ENCODE measurements at places on chromosomes 6 and 20.

GRCh38 chr6:81683912-81684311 is 68.6 kb downstream of the TENT5A start:
- no peaks in the 10 kb centered on the region for H3K4me1 ChIP-seq
- DNase-seq, result no peak
- H3K27me3 ChIP-seq, result no peaks in the 10 kb centered on the region
- no peak overlapping the region for H3K27ac ChIP-seq
- H3K4me3 ChIP-seq, result no peak overlapping the region
- no peaks in the 10 kb centered on the region for H3K36me3 ChIP-seq

DNA sequence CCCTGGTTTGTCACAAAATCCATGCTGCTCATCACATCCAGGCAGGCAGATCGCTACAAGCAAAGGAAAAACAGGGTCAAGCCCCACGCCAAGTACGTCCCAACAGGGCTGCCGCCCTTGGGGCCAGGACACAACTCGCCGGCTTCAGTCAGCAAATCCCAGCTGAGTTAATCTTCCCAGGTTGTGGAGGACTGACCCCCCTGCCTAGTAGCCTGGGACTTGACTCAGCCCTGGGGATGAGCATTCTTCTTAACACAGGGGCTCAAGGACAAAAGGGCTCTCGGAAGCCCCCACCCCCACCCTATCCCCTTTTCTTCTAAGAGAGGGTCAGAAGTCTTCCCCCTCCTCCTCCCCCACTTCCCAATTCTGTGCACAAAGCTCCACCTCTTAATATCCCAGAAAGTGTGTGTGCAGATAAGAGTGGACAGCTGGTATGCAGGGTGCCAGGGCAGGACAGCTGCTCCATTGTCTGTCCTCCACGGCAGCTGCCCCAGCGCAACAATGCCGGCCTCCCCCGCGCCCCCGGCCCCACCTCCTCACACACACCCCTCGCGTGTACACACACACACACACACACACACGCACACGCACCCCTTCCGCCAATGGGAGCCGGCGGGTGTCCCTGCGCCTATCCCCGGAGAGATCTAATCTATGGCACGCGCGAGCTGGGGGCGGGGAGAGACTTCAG is 4.5 kb downstream of the DLL1 start:
- no peaks in the 10 kb centered on the region for H3K27me3 ChIP-seq
- H3K4me3 ChIP-seq, result peak overlapping the region; percentile 29
- H3K36me3 ChIP-seq, result peaks cover 33% of the 10 kb centered on the region
- H3K27ac ChIP-seq, result no peak overlapping the region
- no peak for DNase-seq

- no peak overlapping the region for H3K4me3 ChIP-seq
- H3K4me1 ChIP-seq, result peaks cover 5% of the 10 kb centered on the region
- H3K36me3 ChIP-seq, result no peaks in the 10 kb centered on the region
- H3K27ac ChIP-seq, result no peak overlapping the region
- no peaks in the 10 kb centered on the region for H3K27me3 ChIP-seq
- no peak for DNase-seq
These were observed 25.8 kb downstream of the SMLR1 start for GRCh38 chr6:130852844-130853554.

DNA sequence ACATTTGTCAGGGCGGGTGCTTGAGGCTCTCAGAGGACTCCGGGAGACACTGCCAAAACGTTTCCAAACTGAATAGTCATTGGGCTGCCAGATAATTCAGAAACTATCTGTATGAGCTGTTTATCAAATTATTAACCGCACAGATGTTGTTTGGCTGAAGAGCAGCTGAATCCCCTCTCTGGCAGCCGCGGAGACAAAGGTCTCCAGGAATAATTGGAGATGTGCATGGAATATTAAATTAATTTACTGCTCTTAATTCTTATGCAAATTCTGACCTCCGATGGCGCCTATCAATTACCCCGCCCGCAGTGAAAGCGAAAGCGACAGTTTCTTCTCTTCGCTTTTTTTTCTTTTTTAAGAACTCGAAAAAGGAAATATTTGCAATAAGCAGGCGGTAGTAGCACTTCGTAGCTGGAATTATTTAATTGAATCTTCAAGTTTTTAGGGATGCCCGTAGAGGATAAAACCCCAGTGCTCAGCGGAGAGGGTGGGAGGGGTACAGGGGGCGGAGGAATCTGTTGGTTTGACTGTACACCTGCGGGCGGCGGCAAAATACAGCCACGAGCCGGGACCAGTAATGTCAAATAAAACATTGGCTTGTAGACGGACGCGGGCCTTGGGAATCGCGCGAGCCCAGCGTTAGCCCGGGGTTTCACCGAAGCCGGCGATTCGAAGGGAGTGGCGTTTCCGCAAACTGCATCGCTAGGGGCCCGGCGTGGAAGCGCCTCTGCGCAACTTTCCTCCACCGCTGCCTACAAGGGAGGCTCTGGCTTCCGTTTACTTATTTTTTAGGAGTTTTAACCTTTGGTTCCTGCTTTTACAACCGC is 6.2 kb downstream of the LINC00237 start:
- H3K4me1 ChIP-seq, result peaks cover 11% of the 10 kb centered on the region
- peak overlapping the region; percentile 68 for H3K4me3 ChIP-seq
- H3K36me3 ChIP-seq, result no peaks in the 10 kb centered on the region
- peaks cover 75% of the 10 kb centered on the region for H3K27me3 ChIP-seq

DNA sequence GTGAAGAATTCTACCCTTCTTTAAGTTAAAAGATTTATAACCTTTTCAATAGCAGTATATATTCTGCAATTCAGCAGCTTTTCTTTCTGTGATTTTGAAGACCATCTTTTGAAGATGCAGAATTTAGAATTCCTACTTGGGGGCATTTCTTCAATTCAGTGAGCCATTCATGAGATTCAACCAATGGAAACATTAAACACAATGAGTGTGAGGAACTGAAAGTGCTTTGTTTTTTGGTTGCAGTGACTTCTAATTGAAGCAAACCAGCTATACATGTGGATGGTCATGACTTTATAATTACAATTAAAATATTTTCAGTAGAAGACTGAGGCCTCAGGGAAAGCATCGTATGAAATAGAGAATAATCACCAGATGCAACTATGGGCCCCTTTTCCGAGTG is 108.3 kb downstream of the CARMIL1 start:
- H3K4me3 ChIP-seq, result no peak overlapping the region
- H3K27ac ChIP-seq, result no peak overlapping the region
- H3K36me3 ChIP-seq, result no peaks in the 10 kb centered on the region

GRCh38 chr6:167148021-167148420 is 9.8 kb downstream of the GPR31 start:
- H3K4me3 ChIP-seq, result no peak overlapping the region
- no peaks in the 10 kb centered on the region for H3K36me3 ChIP-seq
- no peaks in the 10 kb centered on the region for H3K4me1 ChIP-seq
- DNase-seq, result no peak
- H3K27me3 ChIP-seq, result peaks cover 8% of the 10 kb centered on the region
- no peak overlapping the region for H3K27ac ChIP-seq

DNA sequence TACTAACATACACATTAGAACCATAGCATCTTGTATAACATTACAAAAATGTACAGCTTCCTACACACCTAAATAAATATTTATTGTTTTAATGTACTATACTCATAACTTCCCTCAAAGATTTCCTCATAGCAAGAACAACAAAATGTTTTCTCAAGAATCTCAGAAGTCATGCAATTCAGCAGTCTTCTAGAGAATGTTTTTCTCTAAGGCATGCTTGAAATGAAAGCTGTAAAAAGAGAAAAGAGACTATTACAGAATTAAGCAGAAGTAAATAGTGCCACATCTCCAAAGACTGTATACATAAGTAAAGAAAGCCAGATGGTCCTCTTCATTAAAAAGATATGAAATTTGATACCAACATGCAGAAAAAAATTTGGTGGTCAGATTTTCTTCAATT is 672.2 kb downstream of the EPM2A start:
- DNase-seq, result no peak
- H3K4me3 ChIP-seq, result no peak overlapping the region
- H3K27ac ChIP-seq, result no peak overlapping the region
- H3K27me3 ChIP-seq, result no peaks in the 10 kb centered on the region
- H3K36me3 ChIP-seq, result no peaks in the 10 kb centered on the region

DNA sequence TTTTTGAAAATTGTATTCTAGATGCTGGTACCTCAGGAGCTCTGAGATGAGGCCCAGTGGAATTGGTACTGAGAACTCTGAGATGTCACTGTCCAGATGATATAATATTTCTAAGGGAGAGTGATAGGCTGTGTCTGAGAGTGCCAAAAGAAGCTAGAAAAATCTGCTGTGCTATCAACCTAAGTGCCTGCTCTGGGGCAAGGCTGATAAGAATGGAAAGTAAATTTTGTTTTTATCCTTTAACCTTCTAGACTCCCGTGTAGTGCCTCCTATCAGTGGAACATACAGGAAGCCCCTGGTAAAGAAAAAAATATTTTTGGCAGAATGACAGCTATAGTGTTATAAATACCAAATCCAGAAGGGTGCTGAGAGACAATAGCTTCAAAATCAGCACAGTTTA is 348.2 kb downstream of the TFAP2B start:
- no peaks in the 10 kb centered on the region for H3K36me3 ChIP-seq
- H3K4me1 ChIP-seq, result no peaks in the 10 kb centered on the region
- H3K27ac ChIP-seq, result no peak overlapping the region
- DNase-seq, result no peak
- H3K4me3 ChIP-seq, result no peak overlapping the region

DNA sequence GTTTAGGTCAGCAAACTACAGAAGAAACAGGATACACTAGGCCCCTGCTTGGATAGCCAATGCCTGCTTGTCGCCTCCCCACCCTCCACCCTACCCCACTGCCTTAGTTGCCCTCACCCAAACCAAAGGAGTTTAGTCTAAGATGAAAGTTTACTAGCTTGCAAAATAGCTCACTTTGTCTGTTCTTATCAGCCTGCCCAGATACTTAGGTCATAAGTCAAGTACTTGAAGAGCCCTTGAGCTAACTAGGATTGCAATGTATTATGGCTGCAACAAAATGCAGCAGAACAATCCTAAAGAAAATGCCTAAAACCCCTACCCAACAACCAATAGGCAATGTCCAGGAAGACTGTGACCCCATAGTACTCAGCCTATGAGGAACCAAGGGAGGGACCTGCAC is 7.3 kb upstream of the ENTPD6 start:
- H3K27me3 ChIP-seq, result no peaks in the 10 kb centered on the region
- no peak overlapping the region for H3K4me3 ChIP-seq
- no peak for DNase-seq
- no peak overlapping the region for H3K27ac ChIP-seq
- no peaks in the 10 kb centered on the region for H3K4me1 ChIP-seq

DNA sequence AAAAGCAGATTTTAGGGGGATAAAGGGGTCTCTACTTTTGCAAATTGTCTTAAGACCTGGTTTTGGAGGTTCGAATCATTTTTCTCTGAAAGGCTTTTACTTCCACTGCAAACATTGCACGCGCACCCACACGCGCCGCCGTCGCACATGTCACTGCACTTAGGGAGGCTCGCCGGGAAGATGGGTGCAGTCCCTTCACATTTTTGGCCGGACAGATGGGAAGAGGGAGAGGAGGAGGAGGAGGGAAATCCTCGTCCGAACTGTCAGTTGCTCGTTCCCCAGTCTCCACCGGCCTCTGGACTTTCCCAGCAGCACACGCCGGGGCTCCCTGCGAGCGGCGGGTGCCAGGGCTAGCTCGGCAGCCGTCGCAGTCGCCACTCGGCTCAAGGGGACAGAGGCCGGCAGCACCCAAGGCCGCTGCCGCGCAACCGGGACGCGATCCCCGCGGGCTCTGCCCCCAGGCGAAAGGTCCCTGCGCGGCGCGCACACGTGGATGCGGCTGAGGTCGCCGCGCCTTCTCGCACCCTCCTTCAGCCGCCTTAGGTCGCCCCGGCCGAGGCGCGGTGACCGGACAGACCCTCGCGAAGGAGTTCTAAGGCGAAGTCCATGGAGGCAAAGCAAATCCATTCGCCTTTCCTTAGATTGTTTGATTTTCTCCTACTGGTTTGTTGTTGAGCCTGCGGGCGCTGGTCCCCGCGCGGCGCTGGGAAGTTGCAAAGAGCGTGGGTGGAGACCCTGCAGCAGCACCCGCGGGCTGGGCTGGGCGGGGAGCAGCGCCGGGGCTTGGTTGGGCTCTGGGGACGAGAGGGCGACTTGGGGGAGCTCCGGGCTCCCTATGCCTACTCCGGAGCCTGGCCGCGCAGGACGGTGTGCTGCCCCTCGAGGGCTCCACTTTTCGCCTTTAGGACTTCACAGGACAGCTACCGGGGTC is 1.2 kb downstream of the MYB start:
- H3K27ac ChIP-seq, result no peak overlapping the region
- H3K4me3 ChIP-seq, result peak overlapping the region; percentile 27
- H3K27me3 ChIP-seq, result peaks cover 24% of the 10 kb centered on the region
- no peak for DNase-seq
- H3K4me1 ChIP-seq, result peaks cover 11% of the 10 kb centered on the region
- H3K36me3 ChIP-seq, result no peaks in the 10 kb centered on the region

DNA sequence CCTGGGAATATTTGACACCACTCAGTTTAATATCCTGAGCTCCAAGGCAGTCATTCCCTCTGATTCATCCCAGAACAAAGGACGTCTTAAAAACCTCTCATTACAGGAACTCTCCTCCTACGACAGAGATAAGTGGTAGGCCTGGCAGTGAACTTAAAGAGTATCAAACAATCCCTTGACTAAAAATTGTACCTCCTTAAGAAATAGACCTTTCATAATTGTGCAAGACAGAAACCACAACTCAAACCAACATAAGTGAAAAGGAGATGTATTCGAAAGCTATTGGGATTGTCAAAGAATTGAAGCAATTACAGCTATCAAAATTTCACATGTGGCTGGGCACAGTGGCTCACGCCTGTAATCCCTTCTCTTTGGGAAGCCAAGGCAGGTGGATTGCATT is 19.1 kb upstream of the BNIP5 start:
- no peak overlapping the region for H3K4me3 ChIP-seq
- H3K4me1 ChIP-seq, result no peaks in the 10 kb centered on the region
- DNase-seq, result no peak
- H3K27me3 ChIP-seq, result no peaks in the 10 kb centered on the region

DNA sequence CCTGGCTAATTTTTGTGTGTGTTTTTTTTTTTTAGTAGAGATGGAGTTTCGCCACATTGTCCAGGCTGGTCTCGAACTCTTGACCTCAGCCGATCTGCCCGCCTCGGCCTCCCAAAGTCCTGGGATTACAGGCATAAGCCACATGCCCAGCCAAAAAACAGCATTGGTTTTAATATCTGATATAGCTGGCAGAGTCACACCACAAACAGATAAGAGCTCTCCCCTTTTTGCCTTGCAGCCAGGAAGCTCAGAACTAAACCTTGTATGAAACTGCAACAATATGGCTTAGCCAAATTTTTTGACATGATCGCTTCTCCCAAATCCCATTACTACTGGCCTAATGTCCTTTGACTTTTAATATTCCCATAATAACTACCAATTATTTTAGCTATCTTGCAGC is 4.9 kb downstream of the ACOT8 start:
- no peak for DNase-seq
- H3K27ac ChIP-seq, result no peak overlapping the region
- H3K27me3 ChIP-seq, result no peaks in the 10 kb centered on the region
- H3K36me3 ChIP-seq, result peaks cover 4% of the 10 kb centered on the region

Measured in keratinocyte (primary cell).